T follicular helper cell (primary cell): ENCODE measurements at places on chromosomes 1 and 21.

DNA sequence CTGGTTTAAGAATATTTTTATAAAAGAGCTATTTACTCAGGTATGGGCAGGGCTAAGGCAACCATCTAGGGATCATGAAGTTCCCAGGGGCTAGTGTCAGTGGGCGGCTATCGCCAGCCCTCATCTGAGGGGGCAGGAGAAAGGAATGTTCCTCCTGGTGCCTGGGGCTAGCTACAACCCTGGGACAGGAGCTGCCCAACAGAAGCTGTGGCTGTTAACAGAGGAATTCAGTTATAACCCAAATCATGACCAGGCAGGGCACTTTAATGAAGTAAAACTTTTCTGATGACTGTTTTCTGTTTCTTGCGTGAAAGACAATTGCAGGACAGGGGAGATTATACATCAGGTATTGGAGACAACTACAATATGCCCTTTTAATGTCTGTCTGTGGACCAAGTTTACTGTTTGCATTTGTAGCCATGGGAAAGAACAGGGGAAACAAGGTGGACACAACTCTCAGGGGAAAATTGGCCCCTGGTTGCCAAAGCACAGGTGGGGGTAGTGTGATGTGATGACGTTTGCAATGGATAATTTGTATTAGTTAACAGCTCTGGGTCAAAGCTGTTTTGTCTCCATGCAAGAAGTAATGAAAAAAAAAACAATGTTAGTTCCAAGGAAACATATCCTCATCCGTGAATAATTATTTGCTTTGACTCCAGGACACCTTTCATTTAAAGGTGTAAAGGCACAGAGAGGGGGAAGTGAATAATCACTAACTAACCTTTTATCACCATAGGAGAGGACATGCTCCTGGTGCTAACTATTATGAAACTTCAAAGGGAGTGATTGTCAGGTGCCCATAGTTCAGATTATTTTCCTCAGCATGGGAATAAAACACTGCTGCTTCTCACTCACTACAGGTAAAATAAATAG is 105.2 kb downstream of the TSEN15 start:
- DNase-seq = no peak

DNA sequence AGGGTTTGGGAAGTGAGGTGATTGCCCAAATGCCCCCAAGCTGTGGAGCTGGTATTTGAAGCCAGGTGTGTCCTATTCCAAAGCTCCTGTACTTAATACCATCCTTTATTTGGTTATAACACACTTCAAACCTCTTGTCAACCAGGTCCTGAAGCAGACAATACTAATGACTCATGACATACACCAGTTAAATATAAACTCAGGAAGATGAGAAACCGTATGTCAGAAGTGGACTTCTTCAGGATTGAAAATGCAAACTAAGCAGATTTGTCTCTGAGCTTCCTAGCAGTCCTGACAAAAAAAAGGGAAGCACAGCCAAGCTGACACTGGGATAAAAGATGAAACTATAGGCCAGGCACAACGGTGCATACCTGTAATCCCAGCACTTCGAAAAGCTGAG is 70.6 kb downstream of the ALPL start:
- no peak for DNase-seq

DNA sequence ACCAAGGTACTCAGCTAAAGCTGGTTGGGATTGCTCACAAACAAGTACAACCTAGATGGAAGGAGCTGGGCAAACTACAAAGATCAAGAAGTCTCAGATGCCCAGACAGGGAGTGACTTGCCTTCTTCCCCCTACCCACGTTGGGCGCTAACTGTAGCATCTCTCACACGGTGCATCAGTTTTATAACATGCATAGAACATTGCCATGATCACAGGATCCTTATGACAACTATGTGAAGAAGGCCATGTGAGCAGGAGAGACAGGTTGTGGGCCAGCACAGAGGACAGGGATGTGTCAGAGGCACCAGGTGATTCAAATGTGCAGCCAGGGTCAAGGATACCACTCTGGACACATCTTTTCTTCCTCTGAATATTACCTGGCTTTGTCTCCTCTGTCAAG is 28.3 kb upstream of the CYP4B1 start:
- DNase-seq = no peak

- DNase-seq = no peak
Observed at GRCh38 chr1:204456826-204457442, 37.7 kb downstream of the PIK3C2B start.

- DNase-seq = no peak
Observed at GRCh38 chr1:225437710-225438437, 10.0 kb upstream of the LBR start.

- DNase-seq = no peak
Observed at GRCh38 chr1:53321776-53322602, 5.9 kb downstream of the LRP8 start.

- DNase-seq = no peak
Observed at GRCh38 chr1:84442256-84442655, 36.8 kb upstream of the RPF1 start.

- no peak for DNase-seq
Observed at GRCh38 chr21:34528131-34528561, 16.1 kb upstream of the KCNE1 start.

- no peak for DNase-seq
Observed at GRCh38 chr1:172185211-172185610, 235.3 kb upstream of the C1orf105 start.

DNA sequence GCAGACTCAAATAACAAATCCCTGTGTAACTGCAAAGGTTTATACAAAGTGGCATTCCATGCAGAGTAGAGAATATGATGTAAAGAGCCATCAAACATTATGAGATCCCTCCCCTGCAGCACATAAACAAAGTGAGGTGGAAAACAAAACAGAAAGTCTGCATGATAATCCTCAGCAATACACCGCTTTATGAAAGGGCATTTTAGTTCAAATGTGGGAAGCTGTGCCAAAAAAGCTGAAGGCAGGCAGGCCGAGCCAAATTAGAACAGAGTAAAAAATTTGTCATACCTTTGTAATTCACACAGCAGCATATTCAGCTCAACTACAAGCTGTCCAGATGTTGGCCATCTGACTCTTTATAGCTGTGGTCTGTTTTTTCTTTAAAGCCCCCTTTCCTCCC is 113.5 kb downstream of the LHX9 start:
- DNase-seq = no peak

- no peak for DNase-seq
Observed at GRCh38 chr21:25569084-25569483, 38.2 kb downstream of the MRPL39 start.

- DNase-seq = no peak
Observed at GRCh38 chr1:108884968-108885367, 8.2 kb downstream of the GPSM2 start.

- no peak for DNase-seq
Observed at GRCh38 chr1:109925159-109925990, 14.7 kb downstream of the CSF1 start.

- no peak for DNase-seq
Observed at GRCh38 chr1:9658199-9658598, 6.7 kb downstream of the PIK3CD start.

- no peak for DNase-seq
Observed at GRCh38 chr1:64900916-64901315, 65.4 kb downstream of the JAK1 start.

DNA sequence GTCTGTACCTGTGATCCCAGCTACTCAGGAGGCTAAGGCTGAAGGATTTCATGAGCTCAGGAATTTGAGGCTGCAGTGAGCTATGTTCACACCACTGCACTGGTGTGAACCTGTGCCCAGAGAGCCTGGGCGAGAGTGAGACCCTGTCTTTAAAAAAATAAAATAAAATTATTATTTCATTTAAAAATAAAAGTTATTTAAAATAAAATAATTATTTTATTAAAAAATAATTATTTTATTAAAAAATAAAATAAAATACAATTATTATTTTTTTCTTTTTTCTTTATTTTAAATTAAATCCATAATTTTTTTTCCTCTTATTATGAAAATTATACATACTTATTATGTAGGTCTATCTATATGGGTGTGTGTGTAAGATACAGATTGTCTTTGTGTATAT is 53.6 kb downstream of the LHX9 start:
- DNase-seq = no peak

DNA sequence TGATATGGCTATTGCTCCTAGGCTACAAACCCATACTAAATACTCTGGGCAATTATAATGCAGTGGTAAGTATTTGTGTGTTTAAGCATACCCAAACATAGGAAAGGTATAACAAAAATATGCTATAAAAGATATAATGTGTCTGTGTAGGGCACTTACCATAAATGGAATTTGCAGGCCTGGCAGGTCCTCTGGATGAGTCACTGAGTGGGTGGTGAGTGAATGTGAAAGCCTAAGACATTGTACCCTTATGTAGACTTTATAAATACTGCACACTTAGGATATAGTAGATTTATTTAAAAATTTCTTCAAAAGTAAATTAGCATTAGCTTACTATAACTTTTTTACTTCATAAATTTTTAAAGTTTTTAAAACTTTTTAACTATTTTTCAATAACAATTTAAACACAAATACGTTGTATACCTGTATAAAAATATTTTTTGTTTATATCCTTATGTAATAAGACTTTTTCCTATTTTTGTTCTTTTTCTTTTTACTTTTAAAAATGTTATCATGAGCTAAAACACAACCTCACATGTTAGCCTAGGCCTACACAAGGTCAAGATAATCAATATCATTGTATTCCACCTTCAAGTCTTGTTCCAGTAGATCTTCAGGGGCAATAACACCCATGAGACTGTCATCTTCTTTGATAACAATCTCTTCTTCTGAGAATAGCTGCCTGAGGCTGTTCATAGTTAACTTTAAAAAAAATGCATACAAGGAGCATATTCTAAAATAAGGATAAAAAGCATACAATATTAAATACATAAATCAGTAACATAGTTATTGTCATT is 306.3 kb upstream of the RGS18 start:
- DNase-seq = no peak

DNA sequence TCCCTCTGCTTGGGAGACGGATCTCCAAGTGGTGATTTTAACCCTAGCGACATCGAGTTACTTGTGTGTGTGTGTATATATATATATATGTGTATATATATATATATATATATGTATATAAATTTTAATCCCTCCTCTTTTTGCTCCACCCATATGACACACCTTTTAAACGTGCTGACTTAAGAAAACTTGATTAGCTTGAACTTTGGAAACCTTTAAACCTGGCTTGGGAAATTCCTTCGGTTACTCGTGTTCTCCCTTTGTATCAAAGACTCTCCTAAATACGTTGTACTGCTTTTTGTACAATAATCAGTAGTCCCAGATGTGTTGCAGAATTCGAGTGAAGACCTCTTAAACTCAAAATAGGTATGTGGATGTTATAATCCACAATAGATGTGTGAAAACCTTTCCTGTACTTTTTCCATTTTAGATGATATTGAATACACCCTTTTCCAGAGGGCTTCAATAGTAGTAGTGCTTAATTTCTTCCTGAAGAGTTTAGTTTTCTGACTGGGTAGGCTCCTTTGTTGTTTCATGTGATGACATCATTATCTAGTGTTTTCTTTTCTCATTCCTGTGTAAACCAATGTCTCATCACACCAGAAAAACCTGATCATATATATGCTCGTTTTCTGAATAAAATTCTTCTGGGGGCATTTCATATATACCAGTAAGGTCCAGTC is 1.4 kb downstream of the RNF11 start:
- DNase-seq = no peak

DNA sequence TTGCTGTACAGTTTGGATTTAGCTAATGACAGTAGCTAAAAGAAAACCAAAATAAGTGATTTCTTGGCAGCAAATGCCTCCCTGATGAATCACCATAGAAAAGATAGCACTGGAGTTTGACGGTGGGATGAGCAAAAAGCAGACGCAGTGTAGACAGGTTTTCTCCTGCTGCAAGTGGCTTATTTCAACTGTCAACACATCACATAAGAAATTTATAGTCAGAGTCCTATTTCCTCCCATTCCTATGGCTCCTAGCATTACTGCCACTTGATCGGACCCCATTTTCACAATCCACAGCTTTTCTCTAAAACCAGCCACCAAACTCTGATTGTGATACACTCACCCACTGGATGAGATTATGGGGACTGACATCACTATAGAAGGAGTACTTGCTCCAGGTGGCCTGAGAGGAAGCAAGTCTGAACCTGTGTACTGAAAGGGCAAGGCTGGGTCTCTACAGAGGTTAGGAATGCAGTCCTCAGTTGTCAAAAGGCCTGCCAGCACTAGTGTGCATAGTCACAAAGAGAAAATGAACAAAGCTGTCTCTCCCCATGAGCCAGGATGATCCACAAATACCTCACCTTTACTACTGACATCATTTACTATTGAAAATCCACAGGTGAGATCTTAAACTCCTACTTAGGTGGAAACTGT is 359.8 kb downstream of the LTN1 start:
- DNase-seq = no peak

GRCh38 chr1:156451505-156452160 is 48.9 kb downstream of the MEF2D start:
- no peak for DNase-seq

DNA sequence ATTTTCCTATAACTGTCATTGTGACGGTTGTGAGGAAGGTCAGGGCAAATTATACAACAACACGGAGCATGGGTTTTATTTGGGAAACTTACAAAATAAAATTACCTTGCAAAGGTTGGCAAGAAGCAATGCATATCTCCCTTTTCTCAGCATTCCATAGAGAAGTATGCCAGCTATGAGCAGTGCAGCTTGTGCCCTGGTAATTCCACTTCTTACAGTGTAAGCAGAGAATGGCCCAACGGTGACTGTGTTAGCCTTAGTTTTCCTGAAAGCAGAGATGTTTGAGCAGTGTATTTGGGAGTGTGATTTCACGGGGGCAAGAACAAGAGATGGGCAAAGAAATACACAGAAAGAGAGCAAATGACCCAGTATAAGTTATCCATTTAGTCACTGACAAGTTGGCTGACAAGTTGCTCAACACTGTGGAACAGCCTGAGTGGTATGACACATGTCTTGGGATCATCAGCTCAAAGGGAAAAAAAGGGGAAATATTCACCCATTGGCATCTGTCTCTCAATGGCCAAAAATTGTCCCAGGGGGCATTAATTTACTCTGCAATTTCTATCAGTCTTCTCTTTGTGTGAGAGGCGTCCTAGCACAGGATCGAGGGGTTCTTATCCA is 210.9 kb upstream of the NRIP1 start:
- DNase-seq = no peak

- DNase-seq = no peak
Observed at GRCh38 chr1:169025412-169025811, 81.1 kb upstream of the ATP1B1 start.

DNA sequence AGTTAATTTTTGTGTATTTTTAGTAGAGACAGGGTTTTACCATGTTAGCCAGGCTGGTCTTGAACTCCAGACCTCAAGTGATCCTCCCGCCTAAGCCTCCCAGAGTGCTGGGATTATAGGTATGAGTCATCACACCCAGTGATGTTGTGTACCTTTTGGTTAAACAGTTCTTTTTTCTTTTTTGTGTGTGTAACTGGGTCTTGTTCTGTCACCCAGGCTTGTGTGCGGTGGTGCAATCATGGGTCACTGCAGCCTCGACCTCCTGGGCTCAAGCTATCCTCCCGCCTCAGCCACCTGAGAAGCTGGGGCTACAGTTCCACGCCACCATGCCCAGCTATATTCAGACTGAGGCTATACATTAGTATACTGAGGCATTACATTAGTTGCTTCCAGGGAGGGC is 37.8 kb downstream of the GABPB2 start:
- no peak for DNase-seq
